BE2C (cell line): ENCODE measurements at places on chromosomes 16 and 17.
A peak's percentile ranks its signal among the peaks of the same experiment; 100 is the strongest.

GRCh38 chr16:72604375-72604774 lies 432.4 kb upstream of the PMFBP1 start:
- no peak for DNase-seq

GRCh38 chr17:6104956-6105648 lies 34.9 kb downstream of the WSCD1 start:
- no peak for DNase-seq

DNA sequence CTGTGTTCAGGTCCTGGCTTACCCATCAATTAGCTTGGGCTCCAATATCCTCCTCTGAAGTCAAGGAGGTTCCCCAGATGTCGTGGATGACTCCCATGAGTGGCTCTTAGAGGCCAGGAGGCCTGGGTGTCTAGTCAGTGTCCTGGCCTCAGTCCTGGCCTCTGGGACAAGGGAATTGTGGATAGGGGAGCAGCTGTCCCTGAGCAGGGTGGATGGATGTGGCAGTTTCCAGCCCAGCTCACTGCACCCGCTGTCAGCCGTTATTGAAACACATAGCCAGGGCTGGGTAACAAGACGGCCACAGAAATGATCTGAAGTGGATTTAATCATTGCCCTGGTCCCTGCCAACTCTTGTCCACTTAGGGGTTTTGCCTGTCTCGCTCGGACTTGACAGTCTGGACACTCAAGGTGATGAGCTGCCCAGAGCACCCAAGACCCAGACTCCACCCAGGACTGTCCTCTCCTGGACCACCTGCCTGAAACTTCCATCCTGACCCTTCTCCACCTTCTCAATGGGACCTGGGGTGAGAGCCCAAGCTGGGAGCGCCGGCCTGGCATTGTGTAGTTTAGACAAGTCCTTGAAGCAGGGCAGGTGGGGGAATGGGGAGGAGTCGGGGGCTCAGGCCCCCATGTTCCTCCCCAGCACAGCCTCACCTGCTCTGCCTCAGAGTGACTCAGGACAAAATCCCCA lies 182.1 kb upstream of the SDK2 start:
- DNase-seq, result no peak

- no peak for DNase-seq
Measured at GRCh38 chr16:14465799-14466198, 164.3 kb downstream of the PARN start.

DNA sequence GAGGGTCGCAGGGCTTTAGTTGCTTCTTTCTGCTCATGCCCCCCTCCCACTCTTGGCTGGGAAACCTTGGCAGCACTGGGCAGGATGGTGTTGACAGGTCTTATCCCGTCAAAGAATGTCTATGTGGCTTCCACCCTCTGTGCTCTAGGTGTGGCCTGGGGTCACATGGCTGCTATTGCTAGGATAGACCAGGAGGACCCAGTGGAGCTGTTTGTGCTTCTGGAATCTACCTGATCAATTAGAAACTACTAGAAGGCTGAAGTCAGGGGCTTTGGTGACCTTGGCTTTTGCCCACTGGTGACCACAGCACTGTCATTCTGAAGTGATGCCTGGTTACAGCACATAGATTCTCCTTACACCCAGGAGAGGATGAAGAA lies 105.8 kb downstream of the CMIP start:
- no peak for DNase-seq

DNA sequence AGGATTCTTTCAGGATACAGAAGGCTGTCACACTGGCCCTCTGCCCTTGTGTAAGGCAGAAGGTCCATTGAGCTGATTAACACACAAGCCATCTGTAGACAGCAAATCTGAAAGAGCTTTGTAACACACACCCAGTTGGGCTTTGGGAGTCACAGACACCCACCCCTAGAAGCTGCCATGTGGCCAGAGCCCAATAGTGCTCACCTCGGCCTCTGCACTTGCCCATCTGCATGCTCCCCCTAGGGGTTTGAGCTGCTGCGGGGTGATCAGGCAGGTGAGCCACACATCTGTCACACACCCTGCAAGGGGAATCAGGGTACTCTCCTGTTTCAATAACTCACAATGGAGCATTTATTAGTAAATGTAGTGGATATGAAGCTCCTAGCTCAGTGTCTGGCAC lies 138.3 kb downstream of the CHD9NB start:
- DNase-seq, result no peak

DNA sequence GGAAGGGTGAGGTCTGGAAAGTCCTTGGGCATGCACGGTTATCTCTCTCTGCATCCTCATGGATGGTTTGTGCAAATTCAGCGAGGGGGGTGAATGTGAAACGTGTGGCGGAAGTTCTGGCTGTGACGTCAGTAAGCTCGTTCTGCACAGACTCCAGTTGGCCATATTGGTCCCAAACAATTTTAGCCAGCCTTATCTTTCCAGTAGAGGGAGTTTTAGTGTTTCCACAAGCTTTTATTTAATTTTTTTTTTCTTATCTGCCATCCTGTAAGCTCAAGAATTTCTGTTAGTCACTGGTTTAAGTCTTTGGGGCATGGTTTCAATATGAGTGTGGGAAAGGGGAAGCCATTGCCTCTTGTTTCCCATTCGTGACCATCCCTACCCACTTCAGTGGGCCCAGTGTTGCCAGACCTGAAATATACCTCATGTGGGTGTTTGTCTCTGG lies 39.0 kb downstream of the HLF start:
- DNase-seq, result peak; percentile 25

- no peak for DNase-seq
Measured at GRCh38 chr17:7729816-7730215, 12.3 kb downstream of the DNAH2 start.

GRCh38 chr17:62043140-62043539 lies 21.9 kb downstream of the MED13 start:
- no peak for DNase-seq

DNA sequence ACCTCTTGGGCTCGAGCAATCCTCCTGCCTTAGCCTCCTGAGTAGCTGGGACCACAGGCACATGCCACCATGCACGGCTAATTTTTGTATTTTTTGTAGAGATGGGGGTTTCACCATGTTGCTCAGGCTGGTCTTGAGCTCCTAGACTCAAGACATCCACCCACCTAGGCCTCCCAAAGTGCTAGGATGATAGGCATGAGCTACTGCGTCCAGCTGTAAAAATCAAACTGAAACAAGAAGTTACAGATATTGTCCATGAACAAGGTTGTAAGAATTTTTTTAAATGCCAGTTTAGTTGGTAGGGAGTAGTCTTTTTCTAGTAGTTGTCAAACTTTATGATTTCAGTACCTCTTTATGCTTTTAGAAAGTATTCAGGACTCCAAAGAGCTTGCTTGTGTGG lies 424.4 kb upstream of the PMFBP1 start:
- DNase-seq, result no peak

GRCh38 chr16:57619133-57619605 lies 9.3 kb upstream of the ADGRG1 start:
- no peak for DNase-seq

DNA sequence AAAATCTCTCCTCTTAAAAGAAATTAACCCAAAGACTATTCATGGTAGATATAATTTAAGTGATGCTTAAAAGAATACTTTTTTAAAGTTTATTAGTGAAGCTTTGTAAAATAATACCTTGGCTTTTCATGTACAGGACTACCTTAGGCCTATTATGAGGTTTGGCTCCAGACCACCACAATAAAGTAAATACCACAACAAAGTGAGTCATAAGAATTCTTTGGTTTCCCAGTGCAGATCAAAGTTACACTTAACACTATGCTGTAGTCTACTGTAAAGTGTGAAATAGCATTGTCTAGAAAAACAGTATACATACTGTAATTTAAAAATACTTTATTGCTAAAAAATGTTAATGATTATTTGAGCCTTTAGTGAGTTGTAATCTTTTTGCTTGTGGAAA lies 31.7 kb downstream of the CLTC start:
- DNase-seq, result no peak

GRCh38 chr16:70634861-70635260 lies 11.5 kb upstream of the IL34 start:
- DNase-seq, result no peak

DNA sequence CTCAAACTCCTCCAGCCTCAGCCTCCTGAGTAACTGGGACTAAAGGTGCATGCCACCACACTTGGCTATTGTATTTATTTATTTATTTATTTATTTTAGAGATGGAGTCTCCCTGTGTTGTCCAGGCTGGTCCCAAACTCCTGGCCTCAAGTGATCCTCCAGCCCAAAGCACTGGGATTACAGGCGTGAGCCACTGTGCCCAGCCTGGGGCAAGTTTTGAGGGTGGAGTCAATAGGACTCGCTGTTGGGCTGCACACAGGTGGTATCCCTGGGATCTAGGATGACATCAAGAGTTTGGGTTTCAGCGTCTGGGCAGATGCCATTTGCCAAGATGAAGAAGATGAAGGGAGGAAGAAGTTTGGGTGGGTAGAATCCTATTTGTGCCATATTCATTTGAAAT lies 213.9 kb downstream of the GSG1L start:
- DNase-seq, result no peak

DNA sequence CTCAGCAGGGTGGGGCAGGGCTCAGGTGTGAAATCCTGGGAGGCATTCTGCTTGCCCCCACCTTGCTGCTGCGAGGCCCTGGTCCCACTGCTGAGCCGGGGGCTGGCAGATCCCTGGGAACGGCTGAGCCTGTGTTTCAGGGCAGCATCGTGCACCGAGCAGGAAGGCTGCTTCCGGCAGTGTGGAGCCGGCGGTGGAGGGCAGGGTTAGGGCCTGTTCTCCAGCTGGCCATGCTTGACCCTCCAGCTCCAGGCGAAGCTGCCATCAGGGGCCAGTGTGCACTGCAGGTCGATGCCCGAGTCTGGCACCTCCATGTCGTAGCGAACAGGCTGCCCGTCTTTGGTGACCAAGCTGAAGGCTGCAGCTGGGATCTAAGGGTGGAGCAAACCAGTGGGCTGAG lies 2.5 kb upstream of the SPATA32 start:
- DNase-seq, result no peak

DNA sequence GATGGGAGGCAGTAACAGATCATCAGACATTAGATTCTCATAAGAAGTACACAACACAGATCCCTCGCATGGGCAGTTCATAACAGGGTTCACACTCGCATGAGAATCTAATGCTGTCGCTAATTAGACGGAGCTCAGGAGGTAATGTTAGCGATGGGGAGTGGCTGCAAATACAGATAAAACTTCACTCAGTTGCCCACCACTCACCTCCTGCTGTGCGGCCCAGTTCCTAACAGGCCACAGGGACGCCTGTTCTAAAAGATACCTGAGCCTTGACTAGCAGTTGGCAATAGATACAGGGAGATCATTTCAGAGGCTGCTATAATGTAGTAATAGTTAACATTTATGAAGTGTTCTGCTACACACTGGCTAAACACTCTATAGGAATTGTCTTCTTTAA lies 4.9 kb downstream of the PTRH2 start:
- no peak for DNase-seq

DNA sequence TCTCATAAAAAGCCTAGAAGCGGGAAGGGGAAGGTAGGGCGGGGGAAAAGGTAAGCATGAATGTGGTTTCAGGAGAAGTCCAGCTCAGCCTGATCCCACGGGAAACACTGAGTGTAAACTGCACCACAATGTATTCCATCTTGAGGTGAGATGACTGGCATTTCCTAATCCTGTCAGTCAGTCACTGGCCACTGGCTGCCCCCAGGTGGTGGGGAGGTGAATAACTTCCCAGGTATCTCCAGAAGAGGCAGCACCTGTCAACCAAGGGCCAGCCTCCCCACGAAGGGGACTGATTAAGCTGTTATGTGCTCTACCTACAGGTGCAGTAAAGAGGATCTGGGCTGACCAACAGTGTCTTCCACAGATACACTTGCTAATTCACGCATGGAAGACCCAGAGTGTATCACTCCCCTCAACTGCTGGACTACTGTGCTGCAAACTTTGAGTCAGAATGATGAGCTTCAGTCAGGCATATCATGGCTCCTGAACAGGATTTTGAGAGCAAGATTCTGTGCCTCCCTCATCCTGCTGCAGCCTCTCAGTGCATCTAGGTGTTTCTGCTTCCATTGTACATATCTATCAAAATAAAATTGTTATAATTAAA lies 108.5 kb upstream of the CCL2 start:
- peak; percentile 76 for DNase-seq

DNA sequence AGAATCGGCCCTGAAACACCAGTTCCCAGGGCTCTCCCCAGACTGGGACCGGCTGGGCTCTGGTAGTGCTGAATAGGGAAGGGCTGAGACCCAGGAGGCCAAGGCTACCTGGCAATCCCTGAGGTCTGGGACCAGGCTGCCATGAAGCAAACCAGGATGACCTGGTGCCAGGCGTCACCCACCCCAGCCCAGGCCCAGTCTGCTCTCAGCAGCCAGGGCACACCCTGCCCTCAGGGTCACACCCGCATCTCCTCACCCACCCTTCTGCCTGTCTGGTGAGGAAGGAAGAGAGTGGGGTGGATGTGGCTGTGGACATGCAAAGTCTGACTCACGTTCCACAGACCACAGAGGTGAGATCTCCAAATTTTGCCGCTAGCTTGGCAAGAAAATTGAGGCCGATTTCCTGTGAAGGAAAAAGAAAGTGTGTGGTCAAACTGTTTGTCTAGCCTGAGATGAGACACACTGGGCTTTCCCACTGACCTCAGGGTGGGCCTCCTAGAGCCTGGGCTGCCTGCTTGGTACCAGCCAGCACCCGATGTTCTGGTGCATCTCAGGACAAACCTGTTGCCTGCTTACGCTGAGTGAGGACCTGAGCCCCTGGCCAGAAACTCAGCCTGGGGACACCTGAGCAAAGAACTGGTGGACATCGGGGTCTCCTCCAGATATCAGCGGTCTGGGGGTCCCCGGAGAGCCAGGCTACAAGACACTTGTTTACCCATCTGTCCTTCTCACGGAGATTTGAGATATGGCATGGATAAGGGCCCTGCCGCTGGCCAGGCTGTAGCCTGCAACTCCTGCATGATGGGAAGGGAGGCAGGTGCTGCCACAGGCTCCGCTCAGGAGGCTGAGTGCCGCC lies 6.3 kb upstream of the RAB37 start:
- DNase-seq, result no peak

DNA sequence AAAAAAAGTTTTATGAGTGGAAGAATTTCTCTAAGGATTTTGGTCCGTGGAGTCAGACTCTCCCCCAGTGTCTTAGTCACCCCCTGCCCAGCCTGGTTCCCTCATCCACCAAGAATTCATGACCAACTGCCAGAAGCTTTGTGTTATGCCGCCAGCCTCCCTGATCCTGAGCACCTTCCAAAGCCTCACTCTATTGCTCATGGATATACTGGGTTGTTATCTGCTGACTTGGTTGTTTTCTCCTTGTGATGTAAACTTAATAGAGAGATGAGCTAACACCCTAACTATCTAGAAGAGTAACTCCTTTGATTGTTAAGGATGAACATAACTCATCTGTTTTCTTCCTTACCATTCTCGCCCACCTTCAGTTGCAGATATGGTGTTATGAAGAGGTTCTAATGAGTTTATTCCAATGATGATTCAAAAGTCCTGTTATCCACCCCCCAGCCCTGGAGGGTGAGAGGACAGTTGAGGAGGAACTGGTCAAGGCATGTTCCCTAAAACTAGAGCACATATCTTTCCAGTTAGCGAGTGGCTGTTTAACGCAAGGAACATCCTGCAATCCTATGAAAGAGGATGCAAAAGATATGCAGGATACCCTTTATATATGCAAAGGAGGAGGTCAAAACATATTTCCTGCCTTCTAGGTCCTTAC lies 1.5 kb upstream of the PSMD3 start:
- DNase-seq, result no peak

GRCh38 chr17:4082136-4082924 lies 60.5 kb downstream of the ZZEF1 start:
- no peak for DNase-seq
